Activated naive CD4-positive, alpha-beta T cell treated with Interleukin-2 at 50 U/mL for 16 hours (primary cell): ENCODE measurements at places on chromosomes 2 and 18.

GRCh38 chr18:9861157-9861556 lies 24.6 kb upstream of the TXNDC2 start:
- DNase-seq = no peak

- no peak for DNase-seq
Measured at GRCh38 chr2:181685150-181685688, 4.9 kb upstream of the NEUROD1 start.

DNA sequence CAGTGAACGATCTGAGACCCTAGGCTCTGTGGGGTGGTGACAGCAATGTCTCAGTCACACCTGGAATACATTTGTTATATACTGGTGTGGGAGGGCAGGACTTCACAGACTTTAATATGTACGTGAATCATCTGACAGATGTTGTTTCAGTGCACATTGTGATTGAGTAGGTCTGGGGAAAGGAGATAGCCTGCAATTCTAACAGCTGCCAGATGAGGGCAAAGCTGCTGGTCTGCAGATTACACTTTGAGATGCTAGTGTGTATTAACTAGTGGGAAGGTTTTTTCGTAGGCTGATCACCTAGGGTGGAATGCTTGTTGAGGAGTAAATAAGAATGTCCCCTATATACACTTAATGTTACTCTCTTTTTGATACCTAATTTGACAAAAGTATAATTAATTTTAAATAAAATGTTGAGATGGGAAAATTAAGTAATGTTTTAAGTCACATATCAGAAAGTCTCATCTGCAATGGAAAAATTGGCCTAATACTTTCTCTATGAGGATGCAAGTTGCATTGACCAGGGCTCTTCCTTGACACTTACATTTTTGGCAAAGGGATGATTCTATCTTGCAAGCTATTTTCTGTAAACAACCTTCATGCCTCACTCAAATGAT lies 496.9 kb upstream of the HNMT start:
- DNase-seq = no peak

DNA sequence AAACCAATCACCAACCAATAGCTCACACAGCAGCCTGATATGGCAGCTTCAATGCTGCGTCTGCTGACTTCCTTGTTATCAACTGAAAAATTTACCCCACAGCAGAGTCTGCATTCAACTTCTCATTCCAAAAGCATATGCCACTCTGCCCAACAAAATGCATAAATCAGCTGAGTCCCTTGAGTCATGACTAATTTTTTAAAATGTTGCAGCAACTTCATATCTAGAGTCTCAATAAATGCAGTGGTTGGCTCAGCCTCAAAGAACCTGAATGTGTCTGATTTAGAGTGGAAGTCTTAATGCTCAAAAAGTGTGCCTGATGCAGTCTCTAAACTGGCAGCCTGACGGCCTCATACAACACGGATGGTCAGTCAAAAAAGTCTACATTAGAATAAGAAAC lies 46.5 kb downstream of the FARSB start:
- no peak for DNase-seq

DNA sequence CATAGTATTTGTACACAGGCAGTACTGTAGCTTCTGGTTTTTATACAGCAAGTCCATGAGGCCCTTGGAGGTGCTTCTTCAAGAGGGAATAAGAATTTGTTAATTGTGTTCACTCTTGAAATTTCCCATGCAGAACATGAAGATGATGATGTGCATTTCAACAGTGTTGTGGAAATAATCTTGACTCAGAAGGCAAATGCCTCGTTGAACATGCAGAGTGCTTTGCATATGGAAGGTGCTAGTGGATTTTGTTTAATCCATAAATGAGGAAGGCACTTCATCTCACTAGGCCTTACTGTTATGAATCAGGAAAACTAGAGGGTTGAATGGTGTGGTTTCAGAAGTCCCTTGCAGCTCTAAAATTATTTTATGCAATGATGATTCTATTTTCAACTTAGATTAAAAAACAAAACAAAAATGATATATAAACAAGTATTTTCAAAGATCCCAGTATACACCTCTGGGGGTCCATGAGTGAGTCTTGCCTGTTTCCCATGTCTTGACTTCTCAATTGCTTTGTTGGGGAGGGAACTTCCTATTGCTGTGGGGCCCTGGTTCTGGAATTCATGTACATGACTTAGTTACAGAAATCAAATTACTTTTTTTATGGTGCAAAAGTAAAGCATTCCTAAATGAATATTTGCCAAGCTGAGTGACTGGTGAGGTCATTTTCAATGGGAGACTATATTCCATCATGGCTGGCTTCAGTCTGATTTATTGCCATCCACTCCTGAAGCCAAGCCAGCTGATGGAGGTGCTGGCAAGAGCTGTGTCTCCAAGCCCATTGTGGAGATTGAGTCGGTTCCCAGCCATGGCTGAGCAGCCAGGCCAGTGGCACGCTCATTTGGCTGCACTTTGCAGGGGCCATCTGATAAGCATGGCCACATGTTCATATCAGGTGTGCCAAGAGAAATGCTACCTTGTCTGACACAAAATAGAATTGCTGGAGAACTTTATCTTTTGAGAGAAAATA lies 56.5 kb downstream of the MGAT5 start:
- DNase-seq = no peak

DNA sequence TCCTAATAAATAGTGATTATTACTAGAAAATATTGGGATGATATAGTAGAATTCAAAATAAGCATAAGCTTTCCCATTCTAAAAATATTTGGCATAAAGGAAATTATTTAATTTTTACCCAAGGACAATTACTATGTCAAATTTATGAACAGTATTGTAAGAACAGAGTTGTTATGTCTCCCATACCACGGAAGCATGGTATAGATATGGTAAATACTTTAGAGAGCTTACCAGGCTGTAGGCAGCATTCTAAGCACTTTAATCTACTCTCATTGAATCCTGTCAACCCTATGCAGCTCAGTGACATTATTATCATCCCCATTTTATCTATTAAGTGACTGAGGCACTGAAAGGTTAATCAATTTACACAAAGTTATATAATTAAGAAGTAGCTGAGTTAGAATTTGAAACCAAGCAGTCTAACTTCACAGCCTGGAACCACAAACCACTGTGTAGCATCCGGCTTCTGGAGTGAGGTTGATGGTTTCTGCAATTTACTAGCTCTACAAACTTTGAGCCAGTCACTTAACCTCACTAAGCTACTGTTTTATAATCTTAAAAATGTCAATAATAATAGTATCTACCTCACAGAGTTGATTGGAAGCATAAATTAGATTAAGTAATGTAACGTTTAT lies 323.7 kb downstream of the ARHGAP15 start:
- DNase-seq = peak; percentile 35

DNA sequence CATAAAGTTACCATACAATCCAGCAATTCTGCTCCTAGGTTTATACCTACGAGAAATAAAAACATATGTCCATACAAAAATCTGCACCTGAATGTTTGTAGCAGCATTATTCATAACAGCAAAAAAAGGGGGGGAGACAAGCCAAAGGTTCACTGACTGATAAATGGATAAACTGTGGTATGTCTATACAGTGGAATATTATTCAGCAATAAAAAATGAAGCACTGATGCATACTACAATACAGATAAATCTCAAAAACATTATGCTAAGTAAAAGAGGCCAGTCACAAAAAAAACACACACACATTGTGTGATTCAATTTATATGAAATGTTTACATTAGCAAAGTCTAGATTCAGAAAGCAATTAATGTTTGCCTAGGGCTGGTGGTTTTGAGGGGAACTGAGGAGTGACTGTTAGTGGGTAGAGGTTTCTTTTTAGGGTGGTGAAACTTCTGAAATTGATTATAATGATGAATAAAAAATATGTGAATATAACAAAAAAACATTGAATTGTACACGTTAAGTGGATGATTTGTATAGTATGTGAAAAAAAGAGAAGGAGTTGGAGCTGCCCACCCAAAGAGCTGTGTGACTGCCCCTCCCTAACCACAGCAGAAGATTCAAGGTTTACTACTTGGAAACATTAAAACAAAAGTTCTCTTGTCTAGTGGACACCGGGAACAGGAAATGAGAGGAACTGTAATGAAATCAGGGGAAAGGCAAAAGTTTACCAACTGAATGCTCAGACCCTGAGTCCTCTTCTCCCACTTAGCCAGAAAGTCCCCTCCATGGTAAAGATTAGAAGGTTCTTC lies 13.4 kb downstream of the COLEC12 start:
- no peak for DNase-seq

GRCh38 chr2:17851731-17852585 lies 26.5 kb upstream of the KCNS3 start:
- no peak for DNase-seq

DNA sequence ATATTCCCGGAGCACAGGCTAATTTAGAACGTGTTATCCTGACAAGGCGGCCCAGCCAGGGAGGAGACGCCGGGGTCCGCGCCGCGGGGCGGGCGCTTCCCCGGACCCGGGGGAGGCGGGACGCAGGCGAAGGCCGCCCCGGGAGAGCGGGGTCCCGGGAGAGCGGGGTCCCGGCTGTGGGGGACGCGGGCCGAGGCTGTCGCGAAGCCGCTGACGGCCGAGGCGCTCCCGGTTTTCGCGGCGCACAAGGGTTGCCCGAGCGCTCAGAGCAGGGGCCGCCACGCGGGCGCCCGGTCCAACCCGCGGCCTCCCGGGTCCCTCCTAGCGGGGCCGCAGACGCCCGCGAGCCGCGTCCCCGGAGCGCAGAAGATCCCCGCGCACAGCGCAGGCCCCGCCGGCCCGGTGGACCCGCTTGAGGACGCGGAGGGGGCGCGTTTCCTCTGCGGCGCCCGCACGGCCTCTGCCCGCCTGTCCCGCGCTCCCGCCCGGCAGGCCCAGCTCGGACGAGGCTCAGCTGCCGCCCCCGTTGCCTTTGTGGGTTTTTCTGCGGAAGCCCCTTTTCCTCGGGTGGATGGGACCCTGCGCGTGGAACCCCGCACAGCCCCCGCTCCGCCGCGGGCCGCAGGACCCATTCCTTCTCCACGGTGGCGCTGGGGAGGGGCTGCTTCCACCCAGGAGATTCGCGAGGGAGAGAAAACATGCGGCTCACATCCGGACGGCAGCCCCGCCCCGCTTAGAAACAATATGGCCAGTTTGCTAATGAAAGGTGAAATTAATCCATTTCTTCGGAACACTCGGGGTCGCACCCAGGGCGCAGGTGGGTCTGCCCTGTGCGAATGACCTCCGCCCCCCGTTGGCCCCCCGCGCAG lies 9.6 kb upstream of the KCNG2 start:
- no peak for DNase-seq

- no peak for DNase-seq
Measured at GRCh38 chr18:39329496-39330275, 1764.1 kb upstream of the CELF4 start.

- DNase-seq = no peak
Measured at GRCh38 chr2:240524963-240525718, 32.6 kb downstream of the ANKMY1 start.
